ENCODE measurements at places on chromosomes 7 and 10. TPM values are rescaled to one million over a fixed set of nuclear protein-coding genes. Genes with fewer than 3 reads are reported as not detected.

PIP4K2A gene
- 108 TPM for total RNA-seq

POLR2J2 gene
- total RNA-seq = 38.2 TPM

SLC35G1 gene
- 3.6 TPM for total RNA-seq

SDK1 gene
- total RNA-seq = 1.9 TPM

NCF1 gene
- total RNA-seq = 0.35 TPM

PTF1A gene
- total RNA-seq = not detected

PKD1L1 gene
- total RNA-seq = 0.16 TPM

AIFM2 gene
- total RNA-seq = 4.6 TPM

ZMIZ2 gene
- 82.8 TPM for total RNA-seq

CPN1 gene
- total RNA-seq = not detected

CACNA2D1 gene
- total RNA-seq = not detected

NT5C2 gene
- 46.4 TPM for total RNA-seq

SMC3 gene
- 76.8 TPM for total RNA-seq

NODAL gene
- total RNA-seq = not detected

TAS2R4 gene
- 0.60 TPM for total RNA-seq

IL15RA gene
- 19.7 TPM for total RNA-seq

INMT gene
- total RNA-seq = 0.09 TPM

TMEM273 gene
- 28.0 TPM for total RNA-seq

OPN1SW gene
- total RNA-seq = not detected

CALML3 gene
- not detected for total RNA-seq

LRRC17 gene
- 0.25 TPM for total RNA-seq

MYL10 gene
- total RNA-seq = not detected

ELN gene
- not detected for total RNA-seq

OR6B1 gene
- not detected for total RNA-seq

EN2 gene
- total RNA-seq = not detected

HOXA6 gene
- total RNA-seq = not detected

EIF4H gene
- total RNA-seq = 496 TPM

GSTK1 gene
- total RNA-seq = 219 TPM

SPDYE1 gene
- total RNA-seq = not detected

DYDC2 gene
- 0.37 TPM for total RNA-seq

FOXI2 gene
- not detected for total RNA-seq

TTYH3 gene
- total RNA-seq = 20.2 TPM

ARMH3 gene
- total RNA-seq = 16.0 TPM

ZNF425 gene
- 0.95 TPM for total RNA-seq

EBLN1 gene
- total RNA-seq = not detected

GIMAP1 gene
- total RNA-seq = 5.5 TPM

GATA3 gene
- 30.2 TPM for total RNA-seq

SEMA3A gene
- 1.4 TPM for total RNA-seq

ANKRD7 gene
- not detected for total RNA-seq

GDF2 gene
- total RNA-seq = not detected

ASZ1 gene
- total RNA-seq = not detected

GLCCI1 gene
- 12.3 TPM for total RNA-seq

ELFN1 gene
- 0.09 TPM for total RNA-seq

AOAH gene
- 9.2 TPM for total RNA-seq

GAD2 gene
- total RNA-seq = not detected

ADIRF gene
- not detected for total RNA-seq

UPK3B gene
- 0.46 TPM for total RNA-seq

MYH16 gene
- total RNA-seq = not detected

SLIT1 gene
- total RNA-seq = 1.4 TPM

SPDYE17 gene
- total RNA-seq = not detected

DRGX gene
- not detected for total RNA-seq

RAMP3 gene
- total RNA-seq = not detected

CPA4 gene
- not detected for total RNA-seq

SERPINE1 gene
- total RNA-seq = 0.07 TPM
